ENCODE measurements at places on chromosomes 5 and 9. TPM values are rescaled to one million over a fixed set of nuclear protein-coding genes. Genes with fewer than 3 reads are reported as not detected.

GRCh38 chr9:127557466-127557869 is 54.6 kb upstream of the STXBP1 start:
- DNase-seq: no peak

- no peak for DNase-seq
These were observed 94.1 kb upstream of the ITGA2 start for GRCh38 chr5:52895075-52895474.

BSPRY gene
- 0.26 TPM for total RNA-seq

- DNase-seq: peak; percentile 17
These were observed 43.4 kb upstream of the KIAA1958 start for GRCh38 chr9:112443200-112443599.

DNA sequence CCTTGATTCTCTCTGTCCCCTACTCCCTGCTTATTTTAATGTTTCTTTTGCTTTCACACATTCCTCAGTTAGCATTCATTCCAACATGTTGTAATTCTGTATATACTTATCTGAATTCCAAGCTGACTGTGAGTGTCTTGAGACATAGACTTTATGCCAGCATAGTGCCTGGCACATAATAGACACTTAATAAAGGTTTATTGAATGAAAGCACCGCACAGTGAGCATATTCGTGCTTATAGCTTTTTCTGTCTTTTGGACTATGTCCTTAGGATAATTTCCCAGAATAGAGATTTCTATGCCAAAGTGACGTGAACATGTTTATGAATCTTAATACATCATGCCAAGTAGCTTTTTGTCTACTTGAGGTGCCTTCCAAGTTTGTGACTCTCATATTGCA is 174.6 kb downstream of the CD180 start:
- DNase-seq: no peak

- no peak for DNase-seq
These were observed 67.8 kb downstream of the PSD2 start for GRCh38 chr5:139863361-139863760.

GRCh38 chr9:21591221-21592062 is 109.3 kb upstream of the IFNE start:
- DNase-seq: no peak

DNA sequence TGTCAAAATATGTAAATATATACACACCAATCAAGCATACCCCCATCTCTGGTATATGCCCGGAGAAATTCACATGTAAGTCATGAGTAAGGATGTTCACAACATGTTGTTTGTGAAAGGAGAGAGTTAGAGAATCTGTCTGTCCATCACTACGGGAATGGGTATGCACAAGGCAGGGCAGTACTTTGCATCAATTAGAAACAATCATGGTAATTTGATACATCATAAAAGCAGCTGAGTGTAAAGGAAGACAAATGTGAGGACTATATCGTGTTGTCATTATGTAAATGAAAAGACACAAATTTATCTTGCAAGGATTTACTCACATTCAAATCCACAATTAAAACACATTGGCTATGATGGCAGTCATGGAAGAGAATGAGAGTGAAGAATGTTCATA is 146.7 kb downstream of the SV2C start:
- no peak for DNase-seq

DNA sequence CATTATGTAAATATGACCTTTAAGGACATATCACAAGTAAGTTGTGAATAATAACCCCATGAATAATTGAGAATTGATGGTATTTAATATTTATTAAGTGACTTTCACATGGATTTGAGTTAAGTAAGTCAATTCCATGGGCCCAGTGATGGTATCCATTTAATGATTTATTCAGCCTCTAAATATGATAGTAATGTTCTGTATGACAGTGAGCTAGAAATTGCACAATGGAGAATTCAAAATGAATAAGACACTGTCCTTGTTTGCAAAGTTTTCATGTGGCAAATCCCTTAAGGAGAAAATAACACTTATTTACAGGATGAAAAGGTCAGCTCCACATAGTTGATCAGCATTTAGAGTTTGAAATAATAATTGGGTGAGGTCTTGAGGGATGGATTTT is 160.7 kb downstream of the PDE4D start:
- DNase-seq: no peak

- no peak for DNase-seq
These were observed 41.3 kb upstream of the TESK1 start for GRCh38 chr9:35563791-35564197.

TMEM215 gene
- not detected for total RNA-seq

DNA sequence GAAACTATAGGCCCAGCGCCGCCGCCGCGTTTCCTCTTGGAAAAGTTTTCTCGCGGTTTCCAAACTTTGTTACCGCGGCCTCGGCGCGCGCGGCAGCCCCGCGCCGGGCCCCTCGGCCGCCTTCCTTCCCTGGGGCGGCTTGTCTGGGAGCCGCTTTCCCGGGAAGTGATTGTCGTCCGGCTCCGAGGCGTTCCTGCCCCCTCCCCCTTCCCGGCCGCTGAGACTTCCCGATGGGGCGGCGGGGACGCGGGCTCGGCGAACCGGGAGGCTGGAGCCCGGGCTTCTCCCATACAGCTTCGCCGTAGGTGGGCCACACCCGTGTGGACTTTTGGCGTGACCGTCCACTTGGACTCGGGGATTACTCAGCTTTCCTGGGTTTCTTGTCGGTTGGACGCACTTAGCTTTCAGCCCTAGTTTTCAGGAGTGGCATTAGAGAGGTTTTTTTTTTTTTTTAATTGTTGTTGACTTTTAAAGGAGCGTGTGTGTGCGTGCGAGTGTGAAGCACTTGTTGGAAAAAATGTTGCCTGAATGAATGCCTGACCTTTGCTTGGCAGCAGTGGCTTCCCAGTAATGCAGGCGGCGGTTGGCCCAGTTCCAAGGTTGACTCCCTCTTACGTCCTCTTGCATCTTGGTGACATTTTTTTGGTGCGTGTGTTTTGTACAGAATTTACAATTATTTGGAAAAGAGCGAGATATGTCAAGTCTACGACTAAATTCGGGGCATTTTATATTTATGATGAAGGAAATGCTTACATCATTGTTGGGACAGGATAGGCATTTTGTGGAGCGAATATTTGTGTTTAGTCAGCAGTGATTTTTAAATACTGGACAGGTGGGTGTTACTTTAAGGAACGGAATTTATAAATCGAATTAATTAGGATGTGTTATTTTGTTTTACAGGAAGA is 821 bp downstream of the CTNNA1 start:
- no peak for DNase-seq

- DNase-seq: no peak
These were observed 483.7 kb upstream of the RIOK2 start for GRCh38 chr5:97666783-97667182.

- no peak for DNase-seq
These were observed 31.9 kb upstream of the ZNF622 start for GRCh38 chr5:16497546-16497945.

- peak; percentile 36 for DNase-seq
These were observed 2.0 kb upstream of the C1QTNF3 start for GRCh38 chr5:34045023-34045422.

DNA sequence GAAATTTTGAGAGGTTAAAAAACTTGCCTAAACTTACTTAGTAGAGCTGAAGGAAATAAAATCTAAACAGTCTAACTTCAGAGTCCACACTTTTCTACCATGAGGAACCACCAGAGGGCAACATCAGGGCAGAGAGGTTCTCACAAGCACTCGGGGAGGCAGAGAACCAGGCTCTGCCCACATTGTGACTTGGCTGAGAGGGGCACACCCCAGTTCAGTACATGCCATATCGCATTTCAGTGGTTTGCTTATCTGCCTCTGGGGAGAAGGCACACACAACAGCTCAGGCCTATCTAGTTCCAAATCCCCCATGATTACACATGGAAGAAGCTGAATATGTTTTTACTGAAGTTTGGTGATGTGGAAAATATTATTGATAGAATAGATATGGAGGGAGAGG is 49.2 kb downstream of the EQTN start:
- no peak for DNase-seq

DRD1 gene
- not detected for total RNA-seq

PDZD2 gene
- total RNA-seq: 2.2 TPM

ENTREP1 gene
- 0.13 TPM for total RNA-seq
